ENCODE measurements at places on chromosomes 1 and 21.

DNA sequence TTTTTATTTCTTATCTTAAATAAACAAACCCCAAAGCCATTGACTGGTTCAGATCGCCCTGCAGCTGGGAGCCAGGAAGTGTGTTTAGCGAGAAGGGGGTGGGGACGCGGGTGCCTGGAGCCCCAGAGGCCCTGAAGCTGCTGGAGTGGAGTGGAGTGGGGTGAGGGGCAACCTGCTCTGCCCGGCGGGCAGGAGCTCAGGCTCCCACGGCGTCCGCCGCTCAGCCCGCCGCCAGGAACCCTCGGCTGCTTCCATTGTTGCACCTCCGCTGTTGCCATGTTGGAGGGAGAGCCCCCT, 673 bp downstream of the PIK3C2B start:
- peak; percentile 92 for DNase-seq
- H3K4me1 ChIP-seq, result peaks cover 36% of the 10 kb centered on the region
- H3K36me3 ChIP-seq, result no peaks in the 10 kb centered on the region
- H3K4me3 ChIP-seq, result peak overlapping the region; percentile 74

- no peak overlapping the region for H3K4me3 ChIP-seq
- peaks cover 21% of the 10 kb centered on the region for H3K4me1 ChIP-seq
Observed at GRCh38 chr1:109257682-109258421, 8.5 kb downstream of the CELSR2 start.

- H3K27ac ChIP-seq, result no peak overlapping the region
- no peak overlapping the region for H3K4me3 ChIP-seq
- H3K36me3 ChIP-seq, result peaks cover 2% of the 10 kb centered on the region
- no peaks in the 10 kb centered on the region for H3K27me3 ChIP-seq
Observed at GRCh38 chr1:151443846-151444782, 15.2 kb downstream of the POGZ start.

- no peak for DNase-seq
- H3K27ac ChIP-seq, result no peak overlapping the region
- H3K27me3 ChIP-seq, result no peaks in the 10 kb centered on the region
- no peaks in the 10 kb centered on the region for H3K4me1 ChIP-seq
- H3K36me3 ChIP-seq, result peaks cover 10% of the 10 kb centered on the region
- no peak overlapping the region for H3K4me3 ChIP-seq
Observed at GRCh38 chr21:33578214-33578613, 10.3 kb downstream of the DONSON start.

GRCh38 chr21:45549626-45550463, 7.6 kb upstream of the SLC19A1 start:
- no peaks in the 10 kb centered on the region for H3K4me1 ChIP-seq
- no peaks in the 10 kb centered on the region for H3K27me3 ChIP-seq
- H3K36me3 ChIP-seq, result no peaks in the 10 kb centered on the region
- no peak overlapping the region for H3K4me3 ChIP-seq

GRCh38 chr1:230705289-230706019, 8.5 kb downstream of the AGT start:
- H3K27me3 ChIP-seq, result no peaks in the 10 kb centered on the region
- no peaks in the 10 kb centered on the region for H3K36me3 ChIP-seq
- H3K4me3 ChIP-seq, result no peak overlapping the region
- no peak for DNase-seq
- no peaks in the 10 kb centered on the region for H3K4me1 ChIP-seq
- no peak overlapping the region for H3K27ac ChIP-seq

DNA sequence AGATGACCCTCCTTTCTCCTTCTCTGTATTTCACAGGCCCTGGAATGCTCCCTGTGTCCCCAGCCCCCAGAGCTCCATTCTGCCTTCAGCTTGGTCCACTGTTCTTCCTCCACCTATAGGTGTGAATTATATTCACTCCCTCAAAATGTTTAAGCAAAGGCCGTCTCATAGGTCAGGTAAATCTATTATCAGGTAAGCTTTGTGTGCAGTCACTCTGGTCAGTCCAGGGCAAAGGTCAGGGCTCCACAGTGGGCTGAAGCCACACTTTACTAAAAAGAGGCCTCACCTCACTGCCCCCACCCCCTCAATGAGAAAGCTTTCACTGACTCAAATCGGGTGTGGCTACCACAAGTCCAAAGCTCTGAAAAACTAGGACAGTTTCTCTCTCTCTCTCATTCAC, 65.9 kb downstream of the DNTTIP2 start:
- H3K27me3 ChIP-seq, result no peaks in the 10 kb centered on the region
- no peak overlapping the region for H3K4me3 ChIP-seq
- no peaks in the 10 kb centered on the region for H3K4me1 ChIP-seq
- no peaks in the 10 kb centered on the region for H3K36me3 ChIP-seq

DNA sequence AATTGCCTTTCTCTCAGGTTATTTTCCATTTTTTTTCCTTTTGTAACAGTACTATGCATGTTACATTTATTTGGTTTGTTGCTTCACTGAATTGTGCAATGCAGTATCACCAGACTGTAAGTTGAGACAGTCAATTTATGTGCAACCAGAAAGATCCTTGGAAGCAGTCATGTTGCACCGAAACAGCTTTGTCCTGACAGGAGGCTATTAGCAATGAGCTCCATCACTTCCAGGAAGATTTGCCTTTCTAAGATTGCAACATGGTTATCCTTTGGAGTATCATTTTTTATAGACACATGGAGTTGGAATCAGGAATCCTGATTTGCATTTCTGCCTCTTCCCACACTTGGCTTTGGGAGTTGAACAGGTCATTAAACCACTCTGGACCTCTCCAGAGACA, 84.5 kb upstream of the ST6GALNAC5 start:
- H3K36me3 ChIP-seq, result no peaks in the 10 kb centered on the region
- no peak overlapping the region for H3K4me3 ChIP-seq
- H3K27ac ChIP-seq, result no peak overlapping the region
- H3K27me3 ChIP-seq, result no peaks in the 10 kb centered on the region
- no peaks in the 10 kb centered on the region for H3K4me1 ChIP-seq

DNA sequence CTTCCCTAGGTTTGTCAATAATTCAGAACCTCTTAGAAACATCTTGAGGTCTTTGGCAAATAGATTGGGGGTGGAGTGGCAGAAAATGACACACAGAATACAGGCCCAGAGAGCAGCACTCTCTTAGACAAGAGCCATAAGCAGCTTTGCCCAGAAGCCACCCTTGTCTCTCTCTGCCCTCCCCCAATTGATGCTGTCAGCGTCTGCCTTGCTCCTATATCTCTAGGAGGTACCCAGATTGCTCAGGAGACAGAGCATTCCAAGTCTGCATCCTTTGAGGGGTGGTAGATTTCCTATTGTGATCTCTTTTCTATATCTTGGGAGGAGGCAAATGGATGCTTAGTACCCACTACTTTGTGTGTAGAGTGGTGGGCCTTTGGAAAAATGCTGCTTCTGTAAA, 1.8 kb downstream of the RGL1 start:
- no peak overlapping the region for H3K4me3 ChIP-seq
- no peaks in the 10 kb centered on the region for H3K36me3 ChIP-seq
- peak overlapping the region; percentile 84 for H3K27ac ChIP-seq
- no peaks in the 10 kb centered on the region for H3K27me3 ChIP-seq
- DNase-seq, result no peak
- peaks cover 7% of the 10 kb centered on the region for H3K4me1 ChIP-seq

- H3K27ac ChIP-seq, result no peak overlapping the region
- H3K4me3 ChIP-seq, result no peak overlapping the region
- H3K27me3 ChIP-seq, result no peaks in the 10 kb centered on the region
- no peak for DNase-seq
- peaks cover 25% of the 10 kb centered on the region for H3K4me1 ChIP-seq
Observed at GRCh38 chr1:224185208-224185607, 2.2 kb downstream of the DEGS1 start.

- no peak for DNase-seq
- no peaks in the 10 kb centered on the region for H3K36me3 ChIP-seq
- H3K4me1 ChIP-seq, result no peaks in the 10 kb centered on the region
- H3K27me3 ChIP-seq, result no peaks in the 10 kb centered on the region
Observed at GRCh38 chr1:201069636-201070035, 42.6 kb downstream of the CACNA1S start.

GRCh38 chr1:81498471-81499462, 302.0 kb upstream of the ADGRL2 start:
- no peaks in the 10 kb centered on the region for H3K4me1 ChIP-seq
- H3K4me3 ChIP-seq, result no peak overlapping the region
- no peak overlapping the region for H3K27ac ChIP-seq
- no peaks in the 10 kb centered on the region for H3K36me3 ChIP-seq
- H3K27me3 ChIP-seq, result no peaks in the 10 kb centered on the region

GRCh38 chr1:67146101-67146500, 11.3 kb upstream of the C1orf141 start:
- peaks cover 17% of the 10 kb centered on the region for H3K4me1 ChIP-seq
- DNase-seq, result no peak
- H3K4me3 ChIP-seq, result no peak overlapping the region
- no peak overlapping the region for H3K27ac ChIP-seq

DNA sequence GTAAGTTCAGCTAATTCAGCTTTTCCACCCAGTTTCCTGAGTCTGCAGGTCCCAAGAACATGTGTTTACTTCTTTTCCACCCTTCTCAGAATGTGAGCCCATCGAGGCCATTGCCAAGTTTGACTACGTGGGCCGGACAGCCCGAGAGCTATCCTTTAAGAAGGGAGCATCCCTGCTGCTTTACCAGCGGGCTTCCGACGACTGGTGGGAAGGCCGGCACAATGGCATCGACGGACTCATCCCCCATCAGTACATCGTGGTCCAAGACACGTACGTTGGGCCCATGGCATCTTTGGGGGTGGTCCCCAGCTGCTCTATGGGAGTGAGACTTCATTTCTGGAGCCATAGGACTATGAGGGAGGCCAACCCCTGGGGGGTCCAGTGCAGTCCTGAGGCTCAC, 17.2 kb upstream of the IKBKE start:
- H3K27me3 ChIP-seq, result no peaks in the 10 kb centered on the region
- H3K27ac ChIP-seq, result no peak overlapping the region
- H3K36me3 ChIP-seq, result no peaks in the 10 kb centered on the region
- H3K4me3 ChIP-seq, result no peak overlapping the region
- no peak for DNase-seq
- H3K4me1 ChIP-seq, result peaks cover 18% of the 10 kb centered on the region

GRCh38 chr1:169610858-169611257, 19.1 kb downstream of the SELP start:
- H3K27me3 ChIP-seq, result no peaks in the 10 kb centered on the region
- no peaks in the 10 kb centered on the region for H3K36me3 ChIP-seq
- DNase-seq, result no peak
- no peak overlapping the region for H3K27ac ChIP-seq
- no peak overlapping the region for H3K4me3 ChIP-seq

- H3K4me3 ChIP-seq, result no peak overlapping the region
- H3K27ac ChIP-seq, result peak overlapping the region; percentile 96
- H3K27me3 ChIP-seq, result no peaks in the 10 kb centered on the region
- no peaks in the 10 kb centered on the region for H3K36me3 ChIP-seq
- peaks cover 64% of the 10 kb centered on the region for H3K4me1 ChIP-seq
Observed at GRCh38 chr1:202037706-202038296, 27.4 kb downstream of the ELF3 start.

GRCh38 chr1:176717066-176717750, 254.2 kb downstream of the PAPPA2 start:
- no peaks in the 10 kb centered on the region for H3K27me3 ChIP-seq
- H3K4me3 ChIP-seq, result no peak overlapping the region
- H3K36me3 ChIP-seq, result no peaks in the 10 kb centered on the region
- peaks cover 8% of the 10 kb centered on the region for H3K4me1 ChIP-seq
- DNase-seq, result no peak

- no peaks in the 10 kb centered on the region for H3K27me3 ChIP-seq
- DNase-seq, result no peak
- no peak overlapping the region for H3K4me3 ChIP-seq
- no peaks in the 10 kb centered on the region for H3K4me1 ChIP-seq
- no peaks in the 10 kb centered on the region for H3K36me3 ChIP-seq
Observed at GRCh38 chr1:11874624-11875023, 15.9 kb upstream of the NPPB start.

GRCh38 chr1:204362984-204363334, 3.2 kb upstream of the PLEKHA6 start:
- H3K36me3 ChIP-seq, result no peaks in the 10 kb centered on the region
- H3K27ac ChIP-seq, result peak overlapping the region; percentile 76
- H3K27me3 ChIP-seq, result no peaks in the 10 kb centered on the region
- no peak for DNase-seq

- no peak overlapping the region for H3K27ac ChIP-seq
- H3K4me1 ChIP-seq, result peaks cover 19% of the 10 kb centered on the region
- DNase-seq, result no peak
- H3K27me3 ChIP-seq, result no peaks in the 10 kb centered on the region
- no peaks in the 10 kb centered on the region for H3K36me3 ChIP-seq
Observed at GRCh38 chr1:113320972-113321680, 69.2 kb upstream of the MAGI3 start.

- no peak overlapping the region for H3K4me3 ChIP-seq
- peaks cover 13% of the 10 kb centered on the region for H3K4me1 ChIP-seq
- no peaks in the 10 kb centered on the region for H3K27me3 ChIP-seq
- H3K27ac ChIP-seq, result no peak overlapping the region
Observed at GRCh38 chr1:248834343-248834940, 3.6 kb upstream of the ZNF672 start.

DNA sequence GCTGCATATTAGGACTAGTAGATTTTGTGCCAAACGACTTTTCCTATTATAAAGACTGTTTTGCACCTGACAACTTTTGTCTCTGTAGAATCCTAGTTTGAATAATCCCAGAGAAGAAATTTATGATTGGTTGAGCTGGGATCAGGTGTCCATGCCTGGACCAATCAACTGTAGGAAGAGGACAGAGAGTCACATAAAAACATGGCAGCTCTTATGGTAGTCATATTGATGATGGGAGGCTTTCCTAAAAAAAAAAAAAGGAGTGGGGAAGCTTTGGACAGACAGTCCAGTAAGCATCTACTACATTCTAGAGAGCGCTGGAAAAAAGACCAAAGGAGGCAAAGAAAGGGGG, 30.7 kb upstream of the IGSF3 start:
- H3K27me3 ChIP-seq, result no peaks in the 10 kb centered on the region
- H3K27ac ChIP-seq, result no peak overlapping the region
- no peaks in the 10 kb centered on the region for H3K4me1 ChIP-seq
- DNase-seq, result no peak
- no peaks in the 10 kb centered on the region for H3K36me3 ChIP-seq

DNA sequence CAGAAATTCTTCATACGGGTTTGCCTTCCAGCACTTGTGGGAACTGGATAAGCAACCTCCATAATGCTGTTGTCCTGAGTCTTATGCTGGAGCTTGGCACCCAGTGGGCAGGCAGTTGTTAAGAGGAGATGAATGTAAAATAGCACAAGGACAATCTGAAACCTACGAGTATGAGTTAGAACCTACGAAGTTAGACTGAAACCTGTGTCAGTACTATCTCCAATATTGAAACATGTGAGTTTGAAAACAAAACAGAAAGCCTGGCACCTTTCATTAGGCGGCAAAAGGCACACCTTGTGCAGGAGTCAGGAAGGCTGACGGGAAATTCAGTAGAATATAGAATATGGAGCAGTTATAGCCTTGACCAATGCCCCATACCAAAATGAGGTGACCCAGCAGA, 489.7 kb upstream of the RGS18 start:
- no peaks in the 10 kb centered on the region for H3K27me3 ChIP-seq
- H3K27ac ChIP-seq, result no peak overlapping the region
- no peak overlapping the region for H3K4me3 ChIP-seq
- H3K4me1 ChIP-seq, result no peaks in the 10 kb centered on the region

- H3K36me3 ChIP-seq, result no peaks in the 10 kb centered on the region
- H3K4me1 ChIP-seq, result no peaks in the 10 kb centered on the region
- no peak overlapping the region for H3K4me3 ChIP-seq
- no peaks in the 10 kb centered on the region for H3K27me3 ChIP-seq
Observed at GRCh38 chr1:158930504-158930903, 848 bp upstream of the PYHIN1 start.

GRCh38 chr1:243731301-243731891, 118.6 kb downstream of the AKT3 start:
- peak; percentile 45 for DNase-seq
- H3K27me3 ChIP-seq, result no peaks in the 10 kb centered on the region
- H3K36me3 ChIP-seq, result no peaks in the 10 kb centered on the region
- H3K4me1 ChIP-seq, result no peaks in the 10 kb centered on the region
- no peak overlapping the region for H3K4me3 ChIP-seq

GRCh38 chr1:226832613-226833012, 37.8 kb upstream of the PSEN2 start:
- H3K4me1 ChIP-seq, result peaks cover 5% of the 10 kb centered on the region
- H3K27me3 ChIP-seq, result no peaks in the 10 kb centered on the region
- no peak for DNase-seq
- H3K36me3 ChIP-seq, result no peaks in the 10 kb centered on the region
- no peak overlapping the region for H3K27ac ChIP-seq
